ENCODE measurements at places on chromosomes 7 and 10.

GRCh38 chr7:361680-362401, 71.9 kb downstream of the FOXL3 start:
- no peak for DNase-seq

DNA sequence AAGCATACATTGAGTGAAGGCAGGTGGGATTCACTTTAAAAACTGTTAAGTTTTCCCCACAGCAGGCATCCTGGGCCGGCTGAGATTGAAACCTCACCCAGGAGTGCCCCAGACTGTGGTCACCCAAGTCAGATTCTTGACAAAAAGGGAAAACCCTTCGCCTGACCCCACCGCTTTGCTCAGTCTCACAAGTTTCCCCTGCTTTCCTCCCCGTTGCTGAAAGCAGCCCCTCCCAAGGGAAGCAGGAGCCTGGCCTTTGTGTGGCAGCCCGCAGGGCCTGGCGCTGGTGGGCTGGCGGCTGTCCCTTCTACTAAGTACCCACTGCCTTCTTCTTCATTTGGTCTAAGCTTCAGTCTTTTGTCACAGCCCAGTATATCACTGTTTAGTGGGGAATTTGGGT, 16.0 kb downstream of the RNF32 start:
- DNase-seq = no peak

GRCh38 chr10:77413231-77413630, 224.4 kb downstream of the KCNMA1 start:
- DNase-seq = no peak

GRCh38 chr7:130273933-130274255, 7.2 kb downstream of the CPA2 start:
- peak; percentile 37 for DNase-seq

DNA sequence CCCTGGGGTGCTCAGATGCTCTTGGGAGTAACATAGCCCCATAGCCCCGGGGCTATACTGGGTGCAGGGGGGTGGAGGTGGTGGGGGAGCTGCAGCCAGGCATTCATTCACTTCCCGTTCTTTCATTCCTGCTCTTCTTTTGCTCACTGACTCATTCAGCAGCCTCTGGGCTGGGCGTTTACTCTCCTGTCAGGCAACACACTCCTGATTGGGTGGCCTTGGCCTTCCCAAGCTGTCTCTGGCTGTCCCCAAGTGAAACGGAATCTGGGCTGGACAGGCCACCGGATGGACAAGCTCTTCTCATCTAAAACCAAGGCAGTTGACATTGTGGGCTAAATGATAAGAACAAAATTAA, 34.6 kb downstream of the CHST3 start:
- DNase-seq = peak; percentile 85

GRCh38 chr7:50645186-50645585, 80.0 kb upstream of the DDC start:
- DNase-seq = no peak

DNA sequence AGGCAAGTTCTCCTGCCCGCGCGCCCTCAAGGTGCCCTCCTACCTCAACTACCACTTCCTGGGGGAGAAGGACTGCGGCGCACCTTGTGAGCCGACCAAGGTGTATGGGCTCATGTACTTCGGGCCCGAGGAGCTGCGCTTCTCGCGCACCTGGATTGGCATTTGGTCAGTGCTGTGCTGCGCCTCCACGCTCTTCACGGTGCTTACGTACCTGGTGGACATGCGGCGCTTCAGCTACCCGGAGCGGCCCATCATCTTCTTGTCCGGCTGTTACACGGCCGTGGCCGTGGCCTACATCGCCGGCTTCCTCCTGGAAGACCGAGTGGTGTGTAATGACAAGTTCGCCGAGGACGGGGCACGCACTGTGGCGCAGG, 1.4 kb downstream of the FZD1 start:
- DNase-seq = no peak

DNA sequence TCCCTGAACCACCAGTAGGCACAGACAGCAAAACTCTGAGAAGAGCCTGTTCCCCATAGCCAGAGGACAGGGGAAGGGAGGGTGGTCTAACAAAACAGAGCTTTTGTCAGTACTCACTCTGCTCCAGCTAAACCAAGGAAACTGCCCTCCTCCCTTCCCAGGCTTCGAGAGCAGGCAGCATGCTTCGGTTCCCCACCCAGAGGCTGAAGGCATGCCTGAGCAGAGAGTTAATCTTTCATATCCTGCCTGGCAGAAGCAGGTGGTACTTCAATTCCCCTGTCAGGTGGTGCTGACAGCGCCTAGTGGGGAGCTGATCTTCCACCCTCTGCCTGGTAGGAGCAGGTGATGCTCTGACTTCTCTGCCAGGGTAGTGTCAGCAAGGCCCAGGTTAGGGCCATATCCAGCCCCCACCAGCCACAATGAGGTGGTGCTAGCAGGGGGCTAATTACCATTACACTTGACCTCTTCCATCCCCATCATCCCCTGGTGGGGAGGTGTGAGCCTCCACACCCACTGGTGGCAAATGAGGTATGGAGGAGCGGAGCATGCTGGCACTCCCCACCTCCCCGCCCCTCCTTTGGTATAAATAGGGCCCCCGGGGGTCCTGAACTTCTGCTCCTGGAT, 35.1 kb downstream of the SDK1 start:
- no peak for DNase-seq

GRCh38 chr7:5497295-5498103, 73.9 kb upstream of the TNRC18 start:
- no peak for DNase-seq

DNA sequence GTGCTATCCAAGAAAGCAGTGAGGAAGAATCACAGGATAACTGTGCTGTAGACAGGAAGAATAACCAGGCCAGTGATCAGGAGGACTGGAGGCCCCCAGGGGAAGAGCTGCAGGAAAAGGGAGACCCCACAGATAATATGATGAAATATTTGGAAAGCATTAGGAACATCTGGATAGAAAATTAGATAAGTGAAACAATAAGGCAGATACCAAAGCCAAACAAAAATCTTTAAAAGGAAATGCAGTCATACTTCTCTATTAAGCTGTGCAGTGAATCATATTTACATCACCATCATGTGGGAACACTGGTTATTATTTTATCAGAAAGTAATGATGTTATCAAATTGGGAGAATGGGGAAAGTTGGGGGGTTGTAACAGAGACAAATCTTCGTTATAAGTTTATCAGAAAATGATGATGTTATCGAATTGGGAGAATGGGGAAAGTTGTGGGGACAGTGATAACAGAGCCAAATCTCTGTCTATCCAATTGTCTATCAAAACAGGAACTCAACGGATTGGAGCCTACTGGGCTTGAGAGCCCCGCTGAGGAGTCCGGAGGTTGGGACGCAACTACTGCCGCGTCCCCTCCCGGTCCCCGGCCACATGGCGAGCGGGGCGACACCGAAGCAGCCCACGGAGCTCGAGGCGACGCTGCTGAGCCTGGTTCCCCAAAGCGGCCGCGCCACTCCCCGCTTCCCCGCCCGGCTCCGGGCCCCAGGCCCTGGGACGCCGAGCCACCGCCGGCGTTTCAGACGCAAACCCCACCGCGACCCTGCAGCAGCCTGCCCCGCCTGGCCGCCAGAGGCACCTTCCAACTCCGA, 14.0 kb upstream of the RALA start:
- DNase-seq = peak; percentile 75

- no peak for DNase-seq
These were observed 335.2 kb upstream of the NPSR1 start for GRCh38 chr7:34322841-34323240.

DNA sequence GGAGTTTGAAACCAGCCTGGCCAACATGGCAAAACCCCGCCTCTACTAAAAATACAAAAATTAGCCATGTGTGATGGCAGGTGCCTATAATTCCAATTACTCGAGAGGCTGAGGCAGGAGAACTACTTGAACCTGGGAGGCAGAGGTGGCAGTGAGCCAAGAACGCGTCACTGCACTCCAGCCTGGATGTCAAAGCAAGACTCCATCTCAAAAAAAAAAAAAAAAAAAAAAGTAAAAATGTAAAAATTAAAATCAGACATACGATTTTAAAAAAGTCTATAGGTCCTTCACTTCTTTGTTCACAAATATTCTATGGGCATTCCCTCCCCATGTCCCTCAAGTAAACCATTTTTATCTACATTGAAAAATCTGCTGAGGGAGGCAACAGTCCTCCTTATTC, 34.9 kb upstream of the TLL2 start:
- no peak for DNase-seq

GRCh38 chr10:71045204-71045809, 156.9 kb upstream of the PCBD1 start:
- no peak for DNase-seq

DNA sequence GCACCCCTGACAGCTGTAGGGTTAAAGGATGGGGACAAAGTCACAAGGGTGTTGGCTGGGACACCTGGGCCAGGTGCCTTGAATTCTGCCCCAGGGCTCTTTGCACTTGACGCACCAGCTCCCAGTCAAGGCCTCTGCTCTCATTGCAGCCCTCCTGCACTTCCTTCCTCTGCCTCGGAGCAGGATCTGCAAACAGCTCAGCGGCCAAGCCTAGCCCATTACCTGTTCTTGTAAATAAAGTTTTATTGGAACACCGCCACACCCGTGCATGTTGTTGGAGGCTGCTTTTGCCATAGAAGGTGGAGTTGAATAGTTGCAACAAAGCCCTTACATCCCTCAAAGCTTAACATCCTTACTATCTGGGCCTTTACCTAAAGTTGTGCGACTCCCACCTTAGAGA, 483.8 kb upstream of the FOXK1 start:
- DNase-seq = no peak

- peak; percentile 71 for DNase-seq
These were observed 739 bp upstream of the MEST start for GRCh38 chr7:130490888-130491804.

- DNase-seq = no peak
These were observed 79.1 kb downstream of the ZNF365 start for GRCh38 chr10:62453274-62453673.

- DNase-seq = peak; percentile 12
These were observed 10.8 kb upstream of the GATA3 start for GRCh38 chr10:8043569-8044306.

DNA sequence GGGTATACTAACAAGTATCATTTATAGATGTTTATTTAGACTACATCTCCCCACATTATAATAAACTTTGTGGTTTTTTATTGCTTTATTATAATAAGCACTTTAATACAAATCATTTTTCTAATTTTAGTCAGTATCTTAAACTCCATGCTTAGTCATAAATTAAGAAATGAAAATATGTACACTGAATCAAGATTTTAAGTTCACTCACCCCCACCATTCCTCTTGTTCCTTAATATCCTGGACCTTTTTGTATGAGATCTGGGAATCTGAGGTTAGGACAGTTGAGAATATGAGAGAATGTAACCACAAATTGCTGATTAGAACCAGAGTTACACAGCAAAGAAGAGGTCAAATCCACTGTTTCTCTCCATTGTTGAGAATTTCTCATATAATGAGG, 93.6 kb upstream of the WNT16 start:
- no peak for DNase-seq

DNA sequence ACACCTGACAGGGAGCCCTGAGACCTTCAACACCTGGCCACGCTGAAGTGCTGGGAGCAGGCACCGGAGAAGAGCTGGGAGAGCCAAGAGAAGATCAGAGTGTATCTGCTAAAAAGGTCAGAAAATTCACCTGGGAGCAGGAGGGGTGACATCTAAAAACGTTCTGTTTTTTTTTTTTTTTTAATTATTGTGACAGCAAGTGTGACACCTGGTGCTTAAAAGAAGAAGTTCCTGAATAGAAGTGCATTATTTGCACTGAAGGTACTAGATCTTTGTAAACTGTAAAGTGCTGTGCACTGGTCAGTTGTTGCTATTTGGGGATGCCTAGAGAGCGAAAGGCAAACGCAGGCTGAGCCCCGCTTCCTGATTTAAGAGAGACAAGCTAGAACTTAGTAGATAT, 422.0 kb downstream of the PLXNA4 start:
- DNase-seq = no peak

GRCh38 chr7:129469930-129470329, 32.4 kb upstream of the SMKR1 start:
- no peak for DNase-seq

DNA sequence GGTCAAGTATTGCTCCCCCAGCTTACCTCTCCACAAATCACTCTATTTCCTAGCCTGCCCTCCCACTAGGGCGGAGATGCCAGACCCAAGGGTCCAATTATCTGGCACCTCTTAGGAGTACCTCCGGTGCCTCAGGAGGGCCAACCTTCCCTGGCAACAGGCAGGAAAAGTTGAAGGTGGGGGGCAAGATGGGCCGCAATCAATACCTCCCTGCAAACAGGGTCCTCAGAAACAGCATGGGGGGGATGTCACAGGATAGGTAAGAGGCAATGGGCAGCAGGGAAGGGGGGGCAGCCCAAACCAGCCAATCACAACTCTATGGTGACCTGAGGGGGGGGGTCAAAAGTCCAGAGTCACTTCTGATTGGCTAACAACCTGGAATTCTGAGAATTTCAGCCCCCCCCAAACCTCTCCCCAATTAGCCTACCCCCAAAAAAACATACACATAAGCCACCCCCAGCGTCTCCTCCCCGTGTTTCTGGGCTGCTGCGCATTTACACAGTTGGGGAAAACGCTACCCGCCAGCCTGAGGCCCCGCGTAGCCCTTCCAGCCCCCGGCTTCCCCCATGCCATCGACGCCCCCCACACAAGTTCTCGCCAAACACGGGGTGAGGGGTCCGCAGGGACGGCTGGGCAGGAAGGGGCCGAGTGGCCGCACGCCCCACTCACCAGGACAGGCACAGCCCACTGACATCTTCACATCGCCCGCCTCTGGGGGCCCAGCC, 589 bp downstream of the LDB1 start:
- DNase-seq = peak; percentile 91

GRCh38 chr10:6022660-6023059, 39.5 kb downstream of the IL2RA start:
- no peak for DNase-seq

DNA sequence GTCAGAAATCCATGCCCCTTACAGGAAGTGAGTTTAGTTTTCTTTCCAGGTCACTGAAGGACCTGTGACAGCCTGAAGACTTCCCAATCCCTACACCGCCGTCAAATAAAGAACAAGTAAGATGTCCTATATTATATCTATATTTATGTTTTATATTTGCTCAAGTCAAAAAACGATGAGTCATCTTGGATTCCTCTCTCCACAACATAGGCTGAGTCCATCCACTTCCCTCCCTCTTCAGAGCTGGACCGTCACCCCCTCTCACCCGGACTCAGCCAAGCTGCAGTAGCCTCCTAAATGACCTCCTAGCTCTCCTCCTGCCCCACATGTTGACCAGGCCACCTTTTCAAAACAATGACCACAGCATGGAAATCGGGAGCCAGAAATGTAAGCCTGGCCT, 53.5 kb downstream of the GLI3 start:
- DNase-seq = no peak

- no peak for DNase-seq
These were observed 1.8 kb downstream of the HOXA2 start for GRCh38 chr7:27100694-27101170.

- no peak for DNase-seq
These were observed 59.7 kb upstream of the PDCD4 start for GRCh38 chr10:110811791-110812581.
